ENCODE measurements at places on chromosomes 13 and 19.
A peak's percentile ranks its signal among the peaks of the same experiment; 100 is the strongest.

- no peak for DNase-seq
These were observed 10.2 kb upstream of the PTOV1 start for GRCh38 chr19:49840736-49841249.

- DNase-seq = no peak
These were observed 2.4 kb upstream of the NCAN start for GRCh38 chr19:19209372-19209771.

GRCh38 chr19:38726761-38727301 lies 17.4 kb downstream of the CAPN12 start:
- no peak for DNase-seq

- DNase-seq = no peak
These were observed 14.6 kb downstream of the JOSD2 start for GRCh38 chr19:50496189-50497021.

GRCh38 chr13:74597526-74597925 lies 463.3 kb upstream of the KLF12 start:
- no peak for DNase-seq

DNA sequence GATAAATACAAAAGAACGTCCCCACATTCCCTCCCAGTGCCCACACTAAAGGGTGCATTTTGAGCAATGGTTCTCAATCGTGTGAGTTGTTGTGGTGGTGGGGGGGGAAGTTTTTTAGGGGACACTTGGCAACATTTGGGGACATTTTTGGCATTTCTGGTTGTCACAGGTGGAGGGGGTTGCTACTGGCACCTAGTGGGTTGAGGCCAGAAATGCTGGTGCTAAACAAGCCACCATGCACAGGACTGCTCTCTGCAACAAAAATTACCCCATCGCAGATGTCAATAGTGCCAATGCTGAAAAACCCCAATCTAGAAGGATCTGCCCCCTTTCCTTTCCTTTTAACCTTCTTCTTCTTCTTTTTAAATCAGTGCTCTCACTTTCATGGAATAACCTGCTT lies 453.3 kb downstream of the TSHZ3 start:
- no peak for DNase-seq

GRCh38 chr19:30136611-30137195 lies 194.7 kb downstream of the URI1 start:
- no peak for DNase-seq

- no peak for DNase-seq
These were observed 167.8 kb upstream of the SOX1 start for GRCh38 chr13:111898956-111899713.

DNA sequence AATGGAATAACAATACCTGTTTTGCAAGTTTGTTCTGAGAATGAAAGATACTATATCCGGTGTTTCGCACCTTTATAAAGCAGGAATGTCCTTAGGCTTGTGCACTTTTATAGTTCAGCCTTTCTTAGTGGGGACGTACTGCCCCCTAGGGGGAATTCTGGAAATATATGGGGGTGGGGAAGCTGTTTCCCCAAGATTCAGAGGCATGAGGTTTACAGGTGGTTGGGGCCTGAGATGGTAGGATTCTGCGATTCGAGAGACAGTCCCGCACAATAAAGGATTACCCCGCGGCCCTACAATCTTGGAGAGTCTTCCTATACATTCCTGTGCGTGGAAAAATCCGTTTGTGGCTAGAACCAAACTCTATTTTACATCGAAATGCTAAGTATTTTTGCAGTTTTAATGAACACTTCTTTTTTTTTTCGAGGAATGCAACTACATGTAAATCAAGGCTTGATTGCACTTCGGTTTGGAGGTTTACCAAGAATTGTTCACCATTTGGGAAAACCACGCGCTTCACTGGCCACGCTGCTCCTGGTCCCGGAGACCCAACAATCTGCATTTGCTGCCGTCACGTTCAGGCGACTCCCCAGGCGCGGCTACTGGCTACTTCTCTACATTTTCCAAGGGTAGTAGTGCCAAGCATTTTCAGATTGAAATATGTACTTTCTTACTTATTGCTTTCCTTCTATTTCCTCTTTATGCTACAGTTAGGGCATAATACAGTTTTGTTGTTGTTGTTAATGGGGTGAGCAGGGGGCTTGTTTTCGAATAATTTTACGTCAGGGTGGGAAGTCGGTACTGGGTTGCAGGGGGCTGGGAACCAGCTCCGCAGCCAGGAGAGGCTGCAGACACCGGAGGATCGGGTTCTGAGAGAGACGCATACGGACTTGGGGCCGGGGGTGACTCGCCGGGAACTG lies 830 bp downstream of the NEK5 start:
- peak; percentile 66 for DNase-seq

Measured in Jurkat, Clone E6-1 (cell line).